ENCODE measurements at places on chromosomes 3 and 15. TPM values are rescaled to one million over a fixed set of nuclear protein-coding genes. Genes with fewer than 3 reads are reported as not detected.

DNA sequence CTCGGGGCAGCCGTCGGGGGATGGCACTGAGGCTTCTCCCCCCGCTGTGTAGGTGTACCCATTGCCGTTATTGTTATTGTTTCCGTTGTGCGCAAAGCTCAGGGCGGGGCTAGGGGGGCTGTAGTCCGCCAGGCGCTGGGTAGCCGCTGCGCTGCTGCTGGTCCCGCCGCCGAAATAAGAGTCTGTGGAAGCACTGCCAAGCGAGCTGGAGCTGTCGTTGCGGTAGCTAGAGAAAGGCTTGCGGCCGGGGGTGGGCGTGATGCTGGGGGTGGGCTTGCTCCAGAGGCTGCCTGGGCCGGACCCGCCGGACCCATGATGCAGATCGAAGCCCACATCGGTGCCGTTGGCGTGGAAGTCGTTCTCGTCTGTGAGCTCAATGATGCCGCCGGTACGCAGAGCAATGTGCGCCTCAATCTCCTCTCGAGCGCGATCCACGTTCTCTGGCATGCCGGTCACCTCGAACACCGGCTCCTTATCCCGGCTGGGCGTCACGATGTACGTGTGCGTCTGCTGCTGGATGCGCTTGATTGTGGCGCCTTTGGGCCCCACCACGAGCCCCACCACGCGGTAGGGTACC, 1.9 kb downstream of the MEX3B start:
- peaks cover 4% of the 10 kb centered on the region for H3K4me1 ChIP-seq
- H3K36me3 ChIP-seq: no peaks in the 10 kb centered on the region
- H3K27me3 ChIP-seq: no peaks in the 10 kb centered on the region

DNA sequence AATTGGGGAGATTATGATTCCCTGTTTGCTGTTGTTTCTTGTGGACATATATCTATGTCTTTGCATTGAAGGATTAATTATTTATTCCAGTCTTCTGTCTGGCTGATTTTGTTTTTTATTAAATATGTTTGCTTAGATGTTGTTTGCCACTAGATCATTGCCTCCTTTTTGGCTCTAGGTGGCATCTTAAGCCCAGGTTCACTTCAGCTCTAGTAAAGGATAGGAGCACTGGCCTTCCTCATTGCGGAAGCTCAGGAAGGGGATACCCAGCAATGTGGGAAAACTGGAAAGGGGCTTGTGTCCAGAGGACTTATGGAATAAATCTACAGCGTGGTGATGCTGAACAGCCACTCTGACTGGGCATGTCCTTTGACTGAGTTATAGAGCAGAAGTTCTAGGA, 821.6 kb downstream of the PDCD6IP start:
- H3K4me1 ChIP-seq: no peaks in the 10 kb centered on the region
- H3K27me3 ChIP-seq: 0 out of 2 replicates have a peak, but pooled peaks cover 3% of the 10 kb centered on the region
- H3K36me3 ChIP-seq: no peaks in the 10 kb centered on the region
- DNase-seq: no peak
- no peak overlapping the region for H3K4me3 ChIP-seq

DNA sequence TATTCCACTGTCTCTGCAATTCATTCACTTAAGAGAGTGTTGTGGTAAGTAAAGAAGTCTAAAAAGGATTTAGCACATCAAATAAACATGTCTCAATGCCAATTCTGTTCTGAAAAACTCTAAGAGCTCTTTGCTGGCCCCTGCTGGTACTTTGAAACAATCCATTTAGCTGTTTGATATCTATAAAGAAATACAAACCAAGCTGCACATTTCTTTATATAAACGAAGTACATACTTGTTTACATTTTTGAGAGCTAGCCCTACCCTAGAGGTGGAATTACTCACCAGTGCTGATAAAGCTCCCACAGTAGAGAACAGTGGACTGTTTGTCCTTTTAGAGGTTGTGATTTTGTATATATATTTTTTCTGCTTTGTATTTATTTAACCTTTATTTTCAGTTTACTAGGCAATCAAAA, 75.5 kb downstream of the NEDD4 start:
- DNase-seq: peak; percentile 61
- no peak overlapping the region for H3K27ac ChIP-seq
- H3K36me3 ChIP-seq: no peaks in the 10 kb centered on the region
- no peak overlapping the region for H3K4me3 ChIP-seq
- H3K4me1 ChIP-seq: no peaks in the 10 kb centered on the region

Gene DPPA2
- not detected for total RNA-seq

DNA sequence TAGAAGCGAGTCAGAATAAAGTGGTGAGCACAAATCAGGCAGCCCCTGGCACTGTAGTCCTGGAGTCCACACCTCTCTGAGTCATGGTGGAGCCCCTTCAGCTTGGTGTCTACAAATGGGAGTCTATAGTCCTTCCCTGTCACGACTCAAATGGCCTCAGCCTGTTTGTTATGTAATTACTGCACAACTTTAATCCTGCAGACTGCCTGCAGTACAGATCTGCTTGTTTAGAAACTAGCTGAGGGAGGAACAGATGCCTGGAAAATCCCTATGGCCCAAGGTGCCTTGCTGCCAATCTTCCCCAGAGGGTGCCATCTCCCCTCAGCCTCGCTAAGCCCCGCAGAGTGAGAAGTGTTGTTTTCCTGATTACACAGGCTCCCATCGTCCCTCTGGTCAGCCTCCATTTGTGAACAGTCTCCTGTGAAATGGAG, 3.9 kb upstream of the CXCR6 start:
- peaks cover 17% of the 10 kb centered on the region for H3K36me3 ChIP-seq
- no peak overlapping the region for H3K27ac ChIP-seq

- no peak for DNase-seq
- H3K27ac ChIP-seq: no peak overlapping the region
- no peak overlapping the region for H3K4me3 ChIP-seq
- no peaks in the 10 kb centered on the region for H3K4me1 ChIP-seq
- H3K36me3 ChIP-seq: no peaks in the 10 kb centered on the region
Measured at GRCh38 chr15:79560384-79560783, 128.2 kb downstream of the MINAR1 start.

Gene SLC6A20
- total RNA-seq: not detected

Gene FRMD4B
- not detected for total RNA-seq

Gene GPR87
- total RNA-seq: not detected

- no peak overlapping the region for H3K27ac ChIP-seq
- no peaks in the 10 kb centered on the region for H3K27me3 ChIP-seq
- no peaks in the 10 kb centered on the region for H3K36me3 ChIP-seq
- H3K4me1 ChIP-seq: no peaks in the 10 kb centered on the region
Measured at GRCh38 chr3:145411605-145412004, 749.4 kb downstream of the PLOD2 start.

GRCh38 chr3:161393803-161394202, 22.5 kb upstream of the SPTSSB start:
- no peak overlapping the region for H3K4me3 ChIP-seq
- H3K36me3 ChIP-seq: no peaks in the 10 kb centered on the region
- no peak overlapping the region for H3K27ac ChIP-seq
- H3K27me3 ChIP-seq: no peaks in the 10 kb centered on the region
- no peak for DNase-seq

GRCh38 chr3:117545484-117545883, 835.9 kb downstream of the TUSC7 start:
- DNase-seq: no peak
- no peaks in the 10 kb centered on the region for H3K4me1 ChIP-seq
- H3K36me3 ChIP-seq: no peaks in the 10 kb centered on the region
- no peak overlapping the region for H3K4me3 ChIP-seq

DNA sequence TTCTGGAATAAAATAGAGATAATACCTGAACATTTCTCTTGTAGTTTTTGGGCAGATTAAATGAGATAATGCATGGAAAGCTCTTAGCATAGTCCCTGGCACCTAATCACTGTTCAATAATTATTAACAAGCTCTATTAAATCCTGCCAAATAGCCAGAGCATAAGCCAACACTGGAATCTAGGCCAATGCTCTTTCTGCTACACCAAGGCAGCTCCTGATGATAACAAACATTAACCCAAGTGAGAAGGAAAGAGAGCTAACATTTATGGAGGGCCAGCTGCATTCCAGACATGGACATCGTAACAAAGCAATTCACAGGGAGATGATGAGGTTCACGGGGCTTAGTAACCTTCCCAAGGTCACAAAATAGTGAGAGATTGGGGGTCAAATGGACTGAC, 23.3 kb downstream of the LARP6 start:
- H3K27ac ChIP-seq: no peak overlapping the region
- H3K4me3 ChIP-seq: no peak overlapping the region
- no peaks in the 10 kb centered on the region for H3K36me3 ChIP-seq
- no peaks in the 10 kb centered on the region for H3K4me1 ChIP-seq

Gene TBL1XR1
- 67.6 TPM for total RNA-seq

DNA sequence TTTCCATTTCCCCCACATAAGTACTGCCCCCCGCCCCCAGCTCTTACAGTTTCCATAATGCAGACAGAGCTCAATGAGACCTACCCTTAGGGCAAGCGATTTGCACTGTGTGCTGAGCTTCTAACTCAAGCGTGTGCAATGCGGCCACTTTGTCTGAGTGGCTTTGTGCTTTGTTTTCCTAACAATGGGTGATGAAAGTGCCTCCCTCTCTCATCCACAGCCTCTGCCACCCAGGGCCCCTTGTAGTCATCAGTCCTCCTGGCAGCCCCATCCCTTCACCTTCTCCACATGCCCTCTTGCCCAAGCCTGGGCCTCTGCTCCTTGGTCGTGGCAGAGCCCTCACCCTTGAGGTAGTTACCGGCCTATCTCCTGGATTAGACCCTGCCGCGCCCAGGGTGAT, 17.2 kb downstream of the DAPK2 start:
- H3K36me3 ChIP-seq: no peaks in the 10 kb centered on the region
- H3K27me3 ChIP-seq: no peaks in the 10 kb centered on the region
- DNase-seq: no peak
- no peak overlapping the region for H3K4me3 ChIP-seq

Gene TM4SF4
- not detected for total RNA-seq

DNA sequence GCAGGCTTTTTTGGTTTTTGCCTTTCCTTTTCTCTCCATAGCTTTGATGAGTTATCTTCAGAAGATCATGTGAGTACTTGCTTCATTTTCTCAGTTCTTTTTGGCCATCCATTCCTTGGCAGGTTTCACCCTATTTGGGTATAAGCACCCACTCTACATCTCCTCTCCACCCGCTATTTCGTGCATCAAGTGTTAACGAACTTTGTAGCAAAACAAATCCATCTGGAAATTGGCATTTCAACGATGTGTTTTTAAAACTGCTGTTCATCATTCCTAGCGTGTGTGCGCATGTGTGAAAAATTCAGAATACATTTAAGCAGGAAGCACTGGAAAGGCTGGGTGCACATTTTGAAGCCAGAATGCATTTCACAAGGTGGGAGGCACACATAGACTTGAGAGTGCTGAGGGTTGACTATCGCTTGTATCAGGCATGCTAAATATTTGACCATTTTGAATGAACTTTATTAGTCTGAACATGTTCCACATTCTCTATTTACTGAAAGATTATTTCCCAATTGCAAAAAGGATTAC, 89.7 kb upstream of the FHIT start:
- no peak overlapping the region for H3K27ac ChIP-seq
- H3K36me3 ChIP-seq: no peaks in the 10 kb centered on the region
- no peaks in the 10 kb centered on the region for H3K27me3 ChIP-seq
- no peaks in the 10 kb centered on the region for H3K4me1 ChIP-seq

Data from Karpas-422 (cell line).